NCI-H226 (cell line): ENCODE measurements at places on chromosomes 7 and 10.
A peak's percentile ranks its signal among the peaks of the same experiment; 100 is the strongest.

- no peak for DNase-seq
Measured at GRCh38 chr7:17340655-17341054, 42.2 kb downstream of the AHR start.

GRCh38 chr7:132347123-132347522, 229.1 kb downstream of the PLXNA4 start:
- DNase-seq: no peak

DNA sequence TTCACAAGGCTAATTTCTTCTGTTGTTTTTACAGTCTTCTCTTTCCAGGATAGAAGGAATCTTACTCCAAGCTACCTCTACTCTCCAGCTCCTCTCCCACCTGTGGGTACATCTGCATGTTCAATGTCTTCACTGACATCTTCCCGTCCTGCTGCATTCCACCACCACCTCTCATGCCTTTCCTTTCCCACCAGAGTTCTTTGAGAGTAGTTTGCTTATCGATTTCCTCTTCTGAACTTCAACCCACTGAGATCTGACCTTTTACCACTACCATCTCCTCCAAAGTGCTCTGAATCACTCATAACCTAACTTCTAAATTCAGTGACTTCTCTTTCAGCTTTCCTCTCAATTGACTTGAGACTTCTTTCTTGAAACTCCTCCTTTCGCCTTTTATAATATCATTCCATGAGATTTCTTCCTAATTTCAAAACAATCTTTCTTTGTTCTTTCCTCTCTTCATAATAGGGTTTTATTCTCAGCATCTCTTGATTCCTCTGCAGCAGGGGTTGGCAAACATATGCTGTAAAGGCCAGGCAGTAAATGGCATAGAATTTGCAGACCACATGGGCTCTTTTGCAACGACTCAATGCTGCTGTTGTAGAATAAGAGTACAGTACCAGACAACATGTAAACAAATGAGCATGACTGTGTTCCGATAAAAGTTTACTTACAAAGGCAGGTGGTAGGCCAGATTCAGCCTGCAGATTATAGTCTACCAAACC, 22.1 kb downstream of the ACSL5 start:
- DNase-seq: no peak

DNA sequence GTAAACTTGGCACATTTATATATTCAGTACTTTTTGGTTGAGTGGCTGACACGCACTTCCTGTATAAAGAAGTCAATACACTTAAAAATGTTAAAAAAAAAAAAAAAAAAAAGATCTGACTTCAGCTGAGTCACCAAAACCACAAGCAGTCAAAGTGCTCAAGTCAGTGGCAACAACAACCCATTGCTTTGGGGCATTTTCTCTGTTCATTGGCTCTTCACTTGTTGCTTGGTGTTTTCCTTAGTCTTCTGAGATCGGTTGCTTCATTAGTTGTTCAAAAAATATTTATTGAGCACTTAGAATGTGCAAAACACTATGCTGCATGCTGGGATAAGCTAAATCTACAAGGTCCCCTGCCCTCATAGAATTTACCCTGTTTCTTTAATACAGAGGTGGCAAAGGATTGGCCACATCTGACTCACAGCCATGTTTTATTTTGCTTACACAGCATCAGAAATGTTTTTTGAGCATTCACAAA, 63.7 kb downstream of the ZNRF2 start:
- peak; percentile 89 for DNase-seq

GRCh38 chr7:35258125-35258867, 4.4 kb upstream of the TBX20 start:
- no peak for DNase-seq

GRCh38 chr7:136956232-136956631, 87.8 kb downstream of the CHRM2 start:
- no peak for DNase-seq

DNA sequence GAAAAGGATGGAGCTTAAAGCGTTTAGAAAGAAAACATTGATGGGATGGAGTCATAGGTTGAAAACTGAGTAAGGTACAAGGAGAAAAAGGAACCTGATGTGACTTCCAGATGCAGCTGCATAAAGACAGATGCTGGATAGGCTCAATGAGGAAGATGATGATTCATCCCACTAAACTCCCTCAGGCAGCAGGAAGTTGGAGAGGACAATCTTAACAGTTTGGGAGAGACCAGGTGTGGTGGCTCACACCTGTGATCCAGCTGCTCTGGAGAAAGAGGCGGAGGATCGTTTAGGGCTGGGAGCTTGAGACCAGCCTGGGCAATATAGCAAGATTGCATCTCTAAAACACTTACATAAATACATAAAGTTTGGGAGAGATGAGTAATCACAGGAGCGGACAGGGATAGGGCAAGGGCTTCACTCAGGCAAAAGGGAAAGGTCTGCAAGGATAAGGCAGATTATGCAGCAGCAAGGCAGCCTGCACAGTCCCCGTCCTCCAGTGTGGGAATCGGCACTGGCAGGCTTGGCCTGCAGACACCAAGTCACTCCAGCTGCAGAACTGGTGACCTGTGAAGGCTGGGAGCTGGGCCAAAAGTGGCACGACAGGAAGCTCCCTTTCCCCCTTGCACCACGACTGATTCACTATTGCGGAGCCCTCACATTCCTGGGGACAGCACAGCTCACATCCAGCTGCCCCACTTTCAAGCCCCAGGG, 438.5 kb downstream of the GRID1 start:
- no peak for DNase-seq

DNA sequence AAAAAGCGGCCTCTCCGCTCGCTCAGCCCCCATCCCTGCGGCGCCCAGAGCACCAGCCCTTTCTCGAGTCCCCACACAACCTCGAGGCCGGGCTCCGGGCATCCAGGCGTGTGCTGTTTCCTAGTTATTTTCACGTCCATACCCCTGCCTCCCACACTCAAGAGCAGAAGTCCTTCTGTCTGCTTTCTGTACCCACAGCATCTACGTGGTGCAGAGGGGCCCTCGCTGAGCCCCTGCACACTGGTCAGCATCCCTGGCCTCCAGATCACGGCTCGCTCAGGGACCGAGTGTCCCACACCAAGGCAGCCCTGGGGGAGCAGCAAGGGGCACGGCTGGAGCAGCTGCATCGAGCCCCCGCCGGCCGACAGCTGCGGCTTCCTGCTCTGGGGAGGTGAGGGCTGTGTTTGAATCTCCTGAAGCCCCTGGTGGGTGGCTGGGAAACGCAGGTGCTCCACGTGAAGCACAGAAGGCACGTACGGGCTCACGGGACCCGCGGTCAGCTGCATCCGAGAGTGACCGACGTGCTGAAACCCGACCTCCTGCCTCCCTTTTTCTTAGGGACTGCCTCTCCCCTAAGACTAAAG, 333.1 kb downstream of the DNAJB6 start:
- no peak for DNase-seq

DNA sequence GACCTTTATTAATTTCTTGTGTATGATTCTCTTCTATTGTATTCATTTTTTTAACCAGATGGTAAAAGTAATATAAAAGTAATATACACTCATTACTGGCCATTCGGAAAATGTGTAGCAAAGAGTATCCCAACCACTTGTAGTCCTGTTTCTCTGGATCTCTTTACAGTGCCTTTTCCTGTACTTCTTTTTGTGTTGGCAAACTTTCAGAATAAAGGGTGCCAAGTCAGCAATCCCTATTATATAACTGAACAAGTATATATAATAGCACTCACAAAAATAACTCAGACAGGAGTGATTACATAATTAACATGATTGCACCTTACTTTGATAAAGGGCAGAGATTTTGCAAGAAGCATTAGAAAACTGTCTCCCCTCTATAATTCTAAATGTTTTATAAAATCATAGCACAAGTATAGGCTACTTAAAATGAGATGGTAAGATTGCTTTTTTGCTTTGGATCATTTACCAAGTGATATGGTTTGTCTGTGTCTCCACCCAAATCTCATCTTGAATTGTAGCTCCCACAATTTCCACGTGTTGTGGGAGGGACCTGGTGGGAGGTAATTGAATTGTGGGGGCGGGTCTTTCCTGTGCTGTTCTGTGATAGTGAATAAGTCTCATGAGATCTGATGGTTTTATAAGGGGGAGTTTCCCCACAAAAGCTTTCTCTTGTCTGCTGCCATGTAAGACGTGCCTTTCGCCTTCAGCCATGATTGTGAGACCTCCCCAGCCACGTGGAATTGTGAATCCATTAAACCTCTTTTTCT, 41.5 kb upstream of the EPC1 start:
- no peak for DNase-seq

GRCh38 chr7:132575982-132576720, at the start of gene PLXNA4:
TSS of gene PLXNA4 (minus strand) at chr7:132576470. CDS start at chr7:132508693, 67,777 bp downstream.
- DNase-seq: no peak

DNA sequence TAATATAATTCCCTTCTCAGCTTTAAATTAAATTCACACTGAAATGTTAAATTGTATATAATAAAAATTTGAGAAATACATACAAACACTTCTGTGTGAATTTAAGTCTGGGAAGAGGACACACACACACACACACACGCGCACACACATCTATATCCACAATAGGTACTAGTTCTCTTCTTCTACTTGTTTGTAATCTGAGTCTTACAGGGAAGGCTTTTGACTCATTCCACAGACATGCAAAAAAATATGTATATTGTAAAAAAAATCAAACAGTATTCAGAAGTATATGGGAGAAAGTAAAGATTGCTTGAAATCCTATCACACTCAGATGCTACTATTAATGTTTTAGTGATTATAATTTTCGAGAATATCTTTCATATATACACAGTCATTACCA, 276.2 kb downstream of the MDFIC start:
- DNase-seq: peak; percentile 29

GRCh38 chr7:149883452-149883861, 9.7 kb downstream of the ATP6V0E2 start:
- DNase-seq: no peak

DNA sequence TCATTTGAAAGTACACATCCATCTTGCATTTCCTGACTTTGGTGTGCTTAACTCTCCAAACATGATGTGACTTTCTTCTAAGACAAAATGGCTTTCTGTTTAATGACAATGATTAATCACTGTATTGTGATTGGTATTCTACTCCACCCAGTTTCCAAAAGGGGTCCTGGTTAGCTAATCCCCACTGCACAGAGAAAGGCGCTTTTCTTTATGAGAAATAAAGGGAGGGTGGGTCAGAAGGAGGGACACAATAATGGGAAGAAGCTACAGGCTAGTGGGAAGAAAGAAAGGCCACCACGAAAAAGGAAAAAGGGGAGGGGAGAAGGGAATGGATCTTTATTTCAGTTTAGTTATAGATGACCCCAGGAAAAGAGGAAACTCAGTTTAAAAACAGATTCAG, 69.2 kb downstream of the PRTFDC1 start:
- DNase-seq: no peak

- no peak for DNase-seq
Measured at GRCh38 chr10:34187201-34187600, 627.9 kb downstream of the PARD3 start.

GRCh38 chr10:119119400-119119799, 15.5 kb downstream of the DENND10 start:
- no peak for DNase-seq

- no peak for DNase-seq
Measured at GRCh38 chr10:129560361-129560760, 93.3 kb downstream of the MGMT start.

- DNase-seq: peak; percentile 30
Measured at GRCh38 chr7:106166651-106167342, 54.7 kb upstream of the SYPL1 start.

- no peak for DNase-seq
Measured at GRCh38 chr10:16902606-16903005, 85.4 kb upstream of the RSU1 start.

DNA sequence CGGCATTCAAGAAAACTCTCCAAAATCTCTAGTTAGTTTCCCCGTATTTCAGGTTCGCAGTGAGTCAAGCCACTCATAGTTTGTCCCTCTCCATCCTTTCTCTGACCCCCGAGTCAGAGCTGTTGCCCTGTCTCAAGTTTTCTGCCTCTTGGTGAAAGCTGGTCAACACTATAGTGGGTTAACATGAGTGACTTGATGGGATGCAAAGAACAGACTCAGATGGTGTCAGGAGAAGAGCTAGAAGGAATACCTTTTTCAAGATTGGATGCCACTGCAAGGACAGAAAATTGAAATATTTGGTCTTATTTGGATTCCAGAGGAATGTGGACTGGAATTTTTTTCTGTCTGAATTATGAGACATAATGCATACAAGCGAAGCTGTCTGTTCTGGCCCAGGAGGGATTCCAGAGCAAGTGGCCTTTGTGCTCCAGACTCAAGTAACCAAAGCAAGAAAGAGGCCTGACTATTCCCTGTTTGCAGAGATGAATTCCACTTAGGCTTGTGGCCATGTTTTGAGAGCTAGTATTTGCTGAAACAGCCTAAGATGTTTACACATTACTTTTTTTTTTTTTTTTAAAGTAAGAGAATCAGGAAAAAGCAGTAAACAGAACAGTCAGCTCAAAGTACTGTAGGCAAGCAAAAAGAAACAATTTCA, 67.4 kb downstream of the VWC2 start:
- DNase-seq: no peak

GRCh38 chr7:124489925-124490324, 275.7 kb downstream of the GPR37 start:
- no peak for DNase-seq

- DNase-seq: peak; percentile 3
Measured at GRCh38 chr10:98349508-98349922, 65.5 kb downstream of the PYROXD2 start.

GRCh38 chr10:80530251-80530650, 7.5 kb upstream of the SH2D4B start:
- peak; percentile 43 for DNase-seq

GRCh38 chr10:102111276-102111675, 8.9 kb downstream of the LDB1 start:
- DNase-seq: no peak

DNA sequence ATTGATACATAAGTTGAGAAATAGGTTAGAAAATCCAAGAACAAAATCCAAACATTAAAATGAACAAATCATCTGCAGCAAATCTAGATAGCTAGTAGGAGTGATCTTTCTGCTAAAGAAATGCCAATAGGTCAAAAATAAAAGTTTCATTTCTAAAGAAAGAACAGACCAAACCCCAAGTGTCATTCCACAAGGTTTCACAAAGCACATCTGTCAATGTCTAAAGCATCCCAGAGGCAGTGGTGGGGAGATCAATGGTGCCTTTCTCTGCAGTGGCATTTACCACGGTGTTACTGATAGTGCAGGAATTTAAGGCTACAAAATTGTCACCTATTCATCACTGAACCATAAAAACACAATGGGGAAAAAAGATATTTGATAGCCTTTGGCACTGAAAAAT, 147.9 kb downstream of the PARD3 start:
- no peak for DNase-seq

- DNase-seq: no peak
Measured at GRCh38 chr7:56570968-56571367, 454.8 kb upstream of the NUPR2 start.

GRCh38 chr7:20201380-20201779, 15.8 kb downstream of the MACC1 start:
- no peak for DNase-seq

GRCh38 chr10:23088609-23089008, 6.8 kb upstream of the MSRB2 start:
- DNase-seq: peak; percentile 12

GRCh38 chr7:141837683-141838082, 3.6 kb downstream of the PRSS37 start:
- no peak for DNase-seq

GRCh38 chr7:50307368-50308032, 3.0 kb downstream of the IKZF1 start:
- no peak for DNase-seq

- DNase-seq: no peak
Measured at GRCh38 chr10:118332948-118333710, 9.0 kb downstream of the FAM204A start.

- DNase-seq: no peak
Measured at GRCh38 chr7:120097774-120098173, 175.2 kb upstream of the KCND2 start.

- no peak for DNase-seq
Measured at GRCh38 chr10:43399320-43400310, 9.4 kb downstream of the HNRNPF start.

GRCh38 chr7:30805081-30805691, 34.0 kb downstream of the MINDY4 start:
- DNase-seq: no peak
